CD14-positive monocyte (primary cell): ENCODE measurements at places on chromosomes 16 and 17. TPM values are rescaled to one million over a fixed set of nuclear protein-coding genes. Genes with fewer than 3 reads are reported as not detected.

GRCh38 chr17:45256114-45256966, 5.6 kb downstream of the SPATA32 start:
- DNase-seq: no peak

- no peak for DNase-seq
These were observed 2.5 kb upstream of the FBXL19 start for GRCh38 chr16:30920891-30921290.

DNA sequence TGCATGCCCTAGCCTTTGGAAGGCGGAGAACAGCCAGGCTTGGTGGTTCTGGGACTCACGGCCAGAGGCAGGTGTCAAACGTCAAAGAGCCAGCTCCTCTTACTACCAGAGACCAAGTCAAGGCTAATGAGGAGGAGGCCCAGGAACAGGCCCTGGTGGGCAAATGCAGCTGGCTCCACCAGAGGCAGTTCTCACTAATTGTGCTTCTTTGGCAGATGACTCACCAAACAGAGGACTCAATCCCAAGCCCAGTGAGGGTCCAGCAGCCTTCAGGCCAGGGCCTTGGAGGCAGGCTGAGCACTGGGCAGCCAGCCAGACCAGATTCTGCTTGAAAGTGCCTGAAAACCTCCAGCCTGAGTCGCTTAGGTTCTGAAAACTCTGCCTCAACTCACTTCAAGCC, 336.5 kb upstream of the CDH5 start:
- DNase-seq: no peak

GRCh38 chr16:53511084-53511402, 8.0 kb upstream of the AKTIP start:
- DNase-seq: no peak

DNA sequence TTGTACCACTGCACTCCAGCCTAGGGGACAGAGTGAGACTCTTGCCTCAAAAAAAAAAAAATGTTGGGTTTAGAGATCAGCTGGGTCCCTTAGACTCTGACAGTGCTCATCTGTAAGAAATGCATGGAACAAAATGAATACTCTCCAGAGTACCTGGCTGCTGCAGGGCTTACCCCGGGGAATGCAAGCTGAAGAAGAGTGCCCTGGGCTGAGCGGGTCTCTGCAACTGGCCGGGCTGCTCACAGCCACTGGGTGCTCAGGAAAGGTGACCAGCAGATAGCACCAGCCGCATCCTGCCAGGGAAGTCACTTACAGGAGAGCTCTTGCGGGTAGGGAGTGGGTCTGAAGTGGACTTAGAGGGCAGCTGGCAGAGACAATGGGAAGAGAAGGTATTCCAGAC, 82.1 kb downstream of the GAS7 start:
- DNase-seq: no peak

GRCh38 chr16:2009164-2009711, 383 bp downstream of the ZNF598 start:
- peak; percentile 38 for DNase-seq

DNA sequence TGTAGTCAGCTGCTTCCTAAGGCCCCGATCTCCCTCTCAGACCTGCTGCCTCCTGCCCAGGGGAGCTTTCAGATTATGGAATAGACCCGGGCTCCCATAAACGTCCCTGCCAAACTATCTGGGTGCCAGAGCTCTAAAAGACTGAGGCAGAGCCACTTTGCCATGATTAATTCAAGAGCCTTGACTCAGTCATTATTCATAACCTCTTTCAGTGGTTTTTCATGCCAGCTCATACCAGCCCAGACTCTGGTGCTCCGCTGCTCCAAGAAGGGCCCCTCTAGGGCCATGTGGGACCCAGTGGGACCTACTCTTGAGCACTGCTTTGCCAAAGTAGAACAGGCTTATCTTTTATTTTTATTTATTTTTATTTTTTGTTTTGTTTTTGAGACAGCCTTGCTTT, 23.9 kb downstream of the DNAI2 start:
- DNase-seq: no peak

DNA sequence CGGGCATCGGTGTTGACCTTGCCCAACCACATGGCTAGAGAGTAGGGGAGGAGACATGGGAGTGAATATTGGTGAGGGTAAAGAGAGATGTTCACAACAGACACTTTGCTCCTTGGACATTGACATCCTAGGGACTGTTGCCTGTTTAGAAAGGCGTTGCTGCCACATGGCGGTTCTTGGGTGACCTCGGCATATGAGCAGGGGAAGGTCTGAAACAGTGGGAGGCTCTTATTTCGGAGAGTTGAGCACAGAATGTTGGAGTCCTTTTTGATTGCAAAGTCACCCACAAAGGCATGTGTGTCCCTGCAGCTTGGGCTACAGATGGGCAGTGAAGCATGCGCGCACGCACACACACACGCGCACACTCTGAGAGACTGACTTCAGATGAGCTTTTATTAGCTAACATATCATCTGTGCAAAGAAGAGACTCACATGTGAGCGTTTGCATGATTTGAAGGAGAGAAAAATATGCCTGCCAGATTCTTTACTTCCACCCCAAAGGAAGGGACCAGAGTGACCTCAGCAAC, 104.4 kb downstream of the SHISA9 start:
- no peak for DNase-seq

- DNase-seq: peak; percentile 80
These were observed at the start of gene ZDHHC7 for GRCh38 chr16:85010931-85011845. ZDHHC7 (minus strand) TSS chr16:85011535; CDS start chr16:84990618, 20,917 bp downstream.

GRCh38 chr16:3798838-3799237, 81.5 kb upstream of the TRAP1 start:
- peak; percentile 7 for DNase-seq

DNA sequence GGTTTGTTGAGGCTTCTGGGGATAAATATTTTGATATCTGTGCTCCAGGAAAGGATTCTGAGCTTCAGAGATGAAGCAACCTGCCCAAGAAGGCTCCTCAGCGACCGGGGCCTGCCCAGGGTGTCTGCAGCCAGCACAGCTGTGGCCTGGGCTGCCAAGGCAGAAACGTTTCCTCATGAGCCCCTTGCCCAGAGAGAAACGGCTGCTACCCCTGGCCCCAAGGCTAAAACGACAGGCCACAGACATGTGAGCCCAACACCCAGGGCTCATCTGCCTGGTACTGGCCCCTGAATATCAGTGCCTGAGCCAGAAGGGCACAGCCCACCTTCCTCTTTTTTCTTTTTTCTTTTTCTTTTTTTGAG, 45.4 kb upstream of the RASD1 start:
- DNase-seq: no peak

DNA sequence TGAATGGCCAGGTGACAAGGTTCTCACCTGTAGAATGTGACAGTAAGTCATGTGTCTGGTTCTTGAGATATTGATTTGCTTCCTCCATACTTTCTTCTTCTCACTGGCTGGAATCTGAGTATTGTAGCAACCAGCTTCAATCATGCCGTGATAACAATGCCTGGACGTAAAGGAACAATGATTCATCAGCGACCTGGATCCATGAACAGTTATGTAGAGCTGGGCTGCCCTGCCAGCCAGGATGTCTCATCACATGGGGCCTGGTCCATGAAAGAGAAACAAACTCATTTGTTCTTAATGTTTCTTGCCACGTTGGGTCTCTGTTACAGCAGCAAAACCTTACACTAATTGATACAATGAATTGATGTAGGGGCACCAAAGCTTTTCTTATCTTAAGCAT, 627.2 kb downstream of the TOX3 start:
- DNase-seq: no peak

- no peak for DNase-seq
These were observed 341.0 kb upstream of the CCL2 start for GRCh38 chr17:33914125-33914524.

- DNase-seq: no peak
These were observed 24.8 kb downstream of the TMEM114 start for GRCh38 chr16:8565498-8565897.

Gene MARVELD3
- 0.12 TPM for polyA plus RNA-seq

Gene LDHD
- 6.3 and 9.2 TPM in 2 replicates for polyA plus RNA-seq

Gene ZSCAN10
- polyA plus RNA-seq: 0.29 TPM in 1 of 2 replicates, not detected in the other

Gene G6PC1
- not detected for polyA plus RNA-seq

Gene IL17C
- polyA plus RNA-seq: not detected

Gene MT1M
- not detected in 2 replicates for polyA plus RNA-seq

Gene SYT17
- 0.81 TPM for polyA plus RNA-seq

Gene ZG16
- not detected for polyA plus RNA-seq

Gene ATF7IP2
- 8.7 TPM for polyA plus RNA-seq

Gene KREMEN2
- polyA plus RNA-seq: 0.09 and 0.14 TPM in 2 replicates

Gene SEZ6L2
- not detected in 2 replicates for polyA plus RNA-seq

Gene ASGR1
- polyA plus RNA-seq: 126 TPM

Gene EXOC7
- polyA plus RNA-seq: 69.8 and 86.5 TPM in 2 replicates

Gene PVALEF
- polyA plus RNA-seq: not detected
